Skin of body (tissue), 3 donors: ENCODE measurements at places on chromosomes 7 and 10. TPM values are rescaled to one million over a fixed set of nuclear protein-coding genes. Genes with fewer than 3 reads are reported as not detected.

DNA sequence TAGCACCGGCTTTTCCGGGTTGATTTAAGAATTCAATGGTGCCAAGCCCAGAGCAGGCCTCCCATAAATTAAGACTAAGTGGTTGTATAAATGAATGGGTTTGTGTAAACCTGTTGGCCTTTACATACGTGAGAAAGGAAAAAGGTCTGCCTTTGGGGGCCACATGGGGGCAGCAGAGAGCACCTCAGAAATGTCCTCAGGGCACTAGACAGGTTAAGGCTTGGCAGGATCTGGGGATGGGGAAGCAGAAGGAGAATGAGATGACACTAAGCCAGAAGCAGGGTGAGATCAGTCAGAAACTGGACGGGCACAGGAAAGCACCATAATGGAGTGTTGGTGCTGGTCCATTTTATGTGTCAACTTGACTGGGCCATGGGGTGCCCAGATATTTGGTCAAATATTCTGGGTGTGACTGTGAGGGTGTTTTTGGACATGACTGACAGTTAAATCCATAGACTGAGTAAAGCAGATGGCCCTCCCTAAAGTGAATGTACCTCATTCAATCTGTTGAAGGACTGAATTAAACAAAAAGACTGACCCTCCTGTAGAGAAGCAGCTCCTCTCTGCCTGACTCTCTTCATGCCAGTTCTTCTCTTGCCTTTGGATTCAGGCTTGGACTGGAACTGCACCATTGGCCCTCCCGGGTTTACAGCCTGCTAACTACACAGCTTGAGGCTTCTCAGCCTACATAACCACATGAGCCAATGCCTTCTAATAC lies 58.9 kb downstream of the FRMPD2 start:
- DNase-seq, result no peak

DNA sequence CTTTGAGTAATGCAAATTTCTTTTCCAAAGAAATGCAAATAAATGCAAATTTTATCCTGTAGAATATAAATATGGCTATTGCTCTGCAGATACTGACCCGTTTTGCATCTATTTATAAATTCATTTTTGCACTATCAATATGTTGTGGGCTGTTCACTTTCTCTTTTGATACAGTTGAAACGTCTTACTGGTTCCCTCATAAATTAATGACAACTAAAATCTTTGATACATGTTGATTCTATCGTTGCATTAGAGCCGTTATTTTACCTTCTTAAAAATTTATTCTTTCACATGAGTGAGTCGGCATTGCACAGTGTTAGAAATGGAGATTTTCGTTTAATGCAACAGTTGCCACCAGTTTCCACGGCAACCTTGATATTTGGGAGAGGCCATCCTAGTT lies 689.3 kb upstream of the FOXK1 start:
- no peak for DNase-seq

DNA sequence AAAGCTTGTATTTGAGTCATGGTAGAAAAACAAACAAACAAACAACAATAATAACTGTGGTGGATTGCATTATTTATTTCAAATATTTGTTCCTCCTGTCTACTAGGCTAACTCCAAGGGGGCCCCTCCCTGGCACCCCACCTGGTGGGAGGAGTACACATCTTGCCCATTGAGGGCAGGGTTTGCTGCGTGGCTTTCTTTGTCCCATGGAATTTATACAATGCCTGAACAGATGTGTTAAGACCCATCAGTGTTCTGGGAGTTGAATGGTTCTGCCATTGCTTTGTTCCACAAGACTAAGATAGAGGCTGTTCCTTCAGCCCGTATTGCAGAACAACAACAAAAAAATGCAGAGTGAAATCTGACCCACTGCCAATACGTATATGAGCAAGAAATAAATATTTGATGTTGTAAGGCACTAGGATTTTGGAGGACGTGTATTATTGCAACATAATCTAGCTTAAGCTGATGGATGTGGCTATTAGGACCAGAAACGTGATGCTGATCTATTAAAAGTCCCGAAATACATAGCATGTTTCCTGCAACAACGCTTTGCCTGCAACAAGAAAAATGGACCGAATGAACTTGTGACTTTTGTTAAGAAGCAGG lies 119.1 kb upstream of the JCAD start:
- peak; percentile 34 for DNase-seq

- peak; percentile 17 for DNase-seq
Observed at GRCh38 chr7:77651575-77652162, 44.6 kb upstream of the RSBN1L start.

The ZNF727 gene
- 0.30 TPM for total RNA-seq

GRCh38 chr7:33035776-33036175 lies 26.8 kb downstream of the NT5C3A start:
- no peak for DNase-seq

The UPK3B gene
- total RNA-seq, result 1.7 TPM

DNA sequence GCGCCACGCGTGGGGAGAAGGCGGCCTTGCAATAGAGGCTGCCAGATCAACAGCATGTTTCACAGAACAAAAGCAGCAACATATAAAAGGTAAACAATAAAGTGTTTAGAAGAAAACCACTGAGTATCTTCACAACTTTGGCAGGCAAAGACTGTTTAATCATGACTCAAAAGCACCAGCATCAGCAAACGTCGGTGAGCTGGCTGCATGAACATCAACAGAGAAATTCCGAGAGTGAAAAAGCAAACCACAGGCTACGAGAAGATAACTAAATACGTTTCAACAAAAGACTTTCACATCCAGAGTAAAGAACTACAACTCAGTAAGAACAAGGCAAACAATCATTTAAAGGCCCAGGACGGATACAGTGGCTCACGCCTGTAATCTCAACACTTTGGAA lies 172.0 kb downstream of the MAD1L1 start:
- no peak for DNase-seq

GRCh38 chr10:114491933-114492332 lies 87.6 kb upstream of the AFAP1L2 start:
- no peak for DNase-seq
